ENCODE measurements at places on chromosomes 16 and 17.

DNA sequence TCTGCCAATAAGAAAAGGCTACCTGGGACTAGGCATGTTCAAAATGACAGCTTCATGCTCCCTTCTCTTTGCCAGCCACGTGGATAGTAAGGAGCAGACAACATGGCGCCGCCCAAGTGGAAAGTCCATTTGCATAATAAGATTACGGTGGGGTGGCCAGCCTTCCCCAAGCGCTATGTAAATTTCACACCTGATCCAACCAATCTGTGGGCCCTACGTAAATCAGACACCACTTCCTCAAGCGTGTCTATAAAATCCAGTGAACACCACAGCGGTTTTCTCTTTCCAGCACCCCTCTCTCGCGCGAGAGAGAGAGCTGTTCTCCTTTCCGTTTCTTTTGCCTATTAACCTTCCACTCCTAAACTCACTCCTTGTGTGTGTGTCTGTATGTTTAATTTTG lies 140.3 kb upstream of the ERCC4 start:
- DNase-seq, result no peak

- DNase-seq, result no peak
Observed at GRCh38 chr17:19760746-19761145, 12.6 kb upstream of the ALDH3A1 start.

DNA sequence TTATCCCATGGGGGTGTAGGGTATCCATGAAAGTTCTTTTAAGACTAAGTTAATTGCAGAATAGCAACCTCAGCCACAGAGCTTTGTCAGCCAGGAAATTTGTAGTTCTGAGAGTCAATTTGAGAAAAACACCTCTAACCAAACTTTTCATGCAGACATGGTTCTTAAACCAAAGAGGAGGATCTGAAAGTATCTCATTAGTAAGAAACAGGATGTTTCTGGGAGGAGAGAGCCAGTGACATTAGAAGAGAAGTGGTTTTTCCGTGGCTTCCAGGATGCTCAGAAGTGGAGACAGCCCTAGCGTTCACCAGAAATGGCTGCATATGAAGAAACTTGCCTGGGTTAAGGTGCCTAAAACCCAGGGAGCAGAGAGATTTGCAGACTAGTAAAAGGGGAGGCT lies 7.9 kb downstream of the GNAO1 start:
- no peak for DNase-seq

- peak; percentile 67 for DNase-seq
Observed at GRCh38 chr16:69424935-69425784, 741 bp downstream of the CYB5B start.

GRCh38 chr17:14942526-14943190 lies 322.5 kb downstream of the PMP22 start:
- peak; percentile 21 for DNase-seq

Measured in osteoblast (primary cell).